ENCODE measurements at places on chromosomes 2 and 18. TPM values are rescaled to one million over a fixed set of nuclear protein-coding genes. Genes with fewer than 3 reads are reported as not detected.

NBAS gene
- 3.9 TPM for polyA plus RNA-seq

ANKRD53 gene
- 1.0 TPM for polyA plus RNA-seq

DSG4 gene
- polyA plus RNA-seq = 0.09 TPM

GKN1 gene
- polyA plus RNA-seq = not detected

TNFRSF11A gene
- 2.4 TPM for polyA plus RNA-seq

CNTNAP5 gene
- polyA plus RNA-seq = 0.74 TPM

MLPH gene
- 79.3 TPM for polyA plus RNA-seq

RAPH1 gene
- 7.4 TPM for polyA plus RNA-seq

ACMSD gene
- polyA plus RNA-seq = not detected

GCG gene
- 9.0 TPM for polyA plus RNA-seq

HOXD12 gene
- not detected for polyA plus RNA-seq

CNPPD1 gene
- polyA plus RNA-seq = 79.5 TPM

IL36RN gene
- 0.03 TPM for polyA plus RNA-seq

KATNAL2 gene
- polyA plus RNA-seq = 2.5 TPM

CAPN14 gene
- 0.25 TPM for polyA plus RNA-seq

SP9 gene
- polyA plus RNA-seq = not detected

LIPG gene
- polyA plus RNA-seq = 2.4 TPM

ESCO1 gene
- polyA plus RNA-seq = 9.9 TPM

ICOS gene
- polyA plus RNA-seq = 6.4 TPM

GAD1 gene
- 0.13 TPM for polyA plus RNA-seq

LRRC30 gene
- not detected for polyA plus RNA-seq

SRD5A2 gene
- not detected for polyA plus RNA-seq

PKDCC gene
- polyA plus RNA-seq = 13.9 TPM

CDH7 gene
- not detected for polyA plus RNA-seq

ABCB11 gene
- polyA plus RNA-seq = 0.46 TPM

TMEM200C gene
- not detected for polyA plus RNA-seq

RTP5 gene
- polyA plus RNA-seq = not detected

SCYGR3 gene
- not detected for polyA plus RNA-seq

TUBB8B gene
- not detected for polyA plus RNA-seq

CD8B2 gene
- polyA plus RNA-seq = not detected

HOXD11 gene
- polyA plus RNA-seq = 0.69 TPM

RRM2 gene
- 32.6 TPM for polyA plus RNA-seq

MTA3 gene
- polyA plus RNA-seq = 24.5 TPM
